Gastrocnemius medialis (tissue), 4 donors: ENCODE measurements at places on chromosomes 5 and 9. TPM values are rescaled to one million over a fixed set of nuclear protein-coding genes. Genes with fewer than 3 reads are reported as not detected.

- H3K27ac ChIP-seq, result no peak overlapping the region
- H3K4me1 ChIP-seq, result no peaks in the 10 kb centered on the region
- no peak for DNase-seq
- no peaks in the 10 kb centered on the region for H3K36me3 ChIP-seq
- H3K4me3 ChIP-seq, result no peak overlapping the region
Observed at GRCh38 chr5:157961176-157961575, 102.2 kb upstream of the CLINT1 start.

DNA sequence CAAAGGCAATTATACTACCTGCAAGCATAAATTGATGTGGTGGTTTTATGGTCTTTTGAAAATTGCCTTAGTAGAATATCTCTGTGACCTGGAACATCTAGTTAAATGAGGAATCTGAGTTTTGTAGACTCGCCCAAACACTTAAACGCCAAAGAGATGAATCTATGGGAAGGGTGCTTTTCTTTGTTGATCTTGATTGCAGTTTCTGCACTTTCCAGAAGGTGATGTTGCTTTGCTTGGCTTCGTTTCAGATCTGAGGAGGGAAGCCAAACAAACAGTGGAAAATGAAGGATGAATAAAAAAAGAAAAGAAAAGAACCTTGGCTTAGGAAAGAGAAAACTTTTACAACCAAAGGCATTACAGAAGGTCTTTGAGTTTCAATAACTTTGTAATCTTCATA, 1021.2 kb downstream of the NR2F1-AS1 start:
- no peak overlapping the region for H3K4me3 ChIP-seq
- no peak for DNase-seq
- no peaks in the 10 kb centered on the region for H3K4me1 ChIP-seq
- no peak overlapping the region for H3K27ac ChIP-seq
- H3K27me3 ChIP-seq, result no peaks in the 10 kb centered on the region
- no peaks in the 10 kb centered on the region for H3K36me3 ChIP-seq

- no peak overlapping the region for H3K27ac ChIP-seq
- no peaks in the 10 kb centered on the region for H3K36me3 ChIP-seq
- H3K4me1 ChIP-seq, result no peaks in the 10 kb centered on the region
- no peaks in the 10 kb centered on the region for H3K27me3 ChIP-seq
- H3K4me3 ChIP-seq, result no peak overlapping the region
Observed at GRCh38 chr9:79053598-79053997, 518.2 kb upstream of the TLE4 start.

- no peaks in the 10 kb centered on the region for H3K36me3 ChIP-seq
- no peak overlapping the region for H3K4me3 ChIP-seq
- H3K4me1 ChIP-seq, result no peaks in the 10 kb centered on the region
- H3K27ac ChIP-seq, result no peak overlapping the region
Observed at GRCh38 chr5:72160329-72160728, 53.1 kb downstream of the MAP1B start.

GRCh38 chr9:76595645-76596044, 136.7 kb downstream of the GCNT1 start:
- H3K4me3 ChIP-seq, result no peak overlapping the region
- H3K27me3 ChIP-seq, result no peaks in the 10 kb centered on the region
- no peak overlapping the region for H3K27ac ChIP-seq
- H3K4me1 ChIP-seq, result no peaks in the 10 kb centered on the region
- DNase-seq, result no peak
- no peaks in the 10 kb centered on the region for H3K36me3 ChIP-seq

Gene SLC46A2
- 0.13 TPM for total RNA-seq
